ENCODE measurements at places on chromosomes 12 and 14.

DNA sequence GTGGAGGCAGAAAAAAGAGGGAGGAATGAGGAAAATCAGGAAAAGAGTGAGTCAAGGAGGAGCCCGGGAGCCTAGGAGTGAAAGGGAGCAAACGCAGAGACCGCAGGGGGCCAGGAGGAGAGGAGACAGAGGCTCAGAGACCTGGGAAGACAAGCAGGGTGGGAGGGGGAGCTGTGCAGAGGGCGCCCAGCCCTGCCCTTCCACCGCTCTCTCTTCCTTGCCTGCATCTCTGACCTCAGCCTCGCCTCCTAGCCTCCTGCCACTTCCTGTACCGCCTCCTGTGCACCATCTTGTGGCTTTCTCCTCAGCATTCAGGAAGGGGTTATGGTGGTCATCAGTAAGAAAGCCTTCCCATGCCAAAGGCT is 1.3 kb downstream of the CLSTN3 start:
- peak; percentile 42 for DNase-seq

- no peak for DNase-seq
These were observed 284.7 kb upstream of the PWP1 start for GRCh38 chr12:107400686-107401447.

- peak; percentile 18 for DNase-seq
These were observed 13.6 kb upstream of the TPCN1 start for GRCh38 chr12:113207613-113208040.

GRCh38 chr12:13195250-13195649 is 1.3 kb upstream of the EMP1 start:
- DNase-seq: no peak

DNA sequence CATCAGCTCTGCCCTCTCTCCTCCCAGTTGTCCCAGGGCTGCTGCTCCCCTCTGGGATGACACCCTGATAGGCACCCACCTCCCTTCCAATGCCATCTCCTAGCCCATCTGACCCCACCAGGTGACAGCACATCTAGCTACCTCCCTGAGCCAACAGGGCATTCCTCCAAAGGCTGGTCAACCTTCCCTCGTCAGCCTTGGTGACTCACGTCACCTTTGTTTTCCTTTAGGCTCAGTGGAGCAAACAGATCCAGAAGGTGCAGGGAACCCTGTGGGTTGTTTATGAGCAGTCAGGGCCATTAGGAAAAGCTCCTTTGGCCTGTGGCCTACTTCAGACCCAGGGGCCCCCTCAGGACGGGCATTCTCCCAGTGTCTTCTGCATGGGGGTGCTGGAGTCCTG is 32.4 kb downstream of the PIGH start:
- no peak for DNase-seq

All from CD4-positive, alpha-beta T cell treated with Interleukin-21 for 1 hour (primary cell).